ENCODE measurements at places on chromosomes 16 and 17.

GRCh38 chr17:69423450-69423849, 9.0 kb downstream of the MAP2K6 start:
- no peak for DNase-seq

- no peak for DNase-seq
These were observed 34.6 kb upstream of the SLC5A11 start for GRCh38 chr16:24810951-24811843.

GRCh38 chr17:57281887-57282286, 25.6 kb downstream of the MSI2 start:
- peak; percentile 20 for DNase-seq

DNA sequence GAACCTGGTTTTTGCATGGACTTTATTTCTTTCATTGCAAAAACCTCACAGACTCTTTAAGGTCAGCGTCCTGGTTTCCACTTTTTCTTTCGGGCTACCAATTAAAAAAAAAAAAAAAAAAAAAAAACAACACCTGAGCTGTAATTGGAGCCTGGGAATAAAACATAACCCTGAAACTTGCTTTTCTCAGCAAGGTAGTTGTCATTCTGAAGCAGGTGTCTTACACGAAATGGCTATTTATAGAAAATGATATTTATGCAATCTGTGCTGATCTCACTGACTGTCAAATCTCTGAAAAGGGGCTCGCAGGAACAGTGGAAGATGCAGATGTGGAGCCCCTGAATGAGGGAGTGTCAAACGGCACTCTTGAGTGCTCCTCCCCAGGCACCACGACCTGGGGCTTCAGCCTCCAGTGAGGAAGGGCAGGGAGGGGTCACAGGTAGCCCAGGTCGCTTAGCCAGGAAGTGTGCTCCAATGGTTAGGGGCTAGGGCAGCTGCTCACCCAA, 10.4 kb upstream of the COTL1 start:
- no peak for DNase-seq
